ENCODE measurements at places on chromosomes 12 and 14. TPM values are rescaled to one million over a fixed set of nuclear protein-coding genes. Genes with fewer than 3 reads are reported as not detected.

Gene GALC
- total RNA-seq = 3.4 TPM

Gene KLHL33
- not detected for total RNA-seq

Gene NGB
- not detected for total RNA-seq

Gene HDAC7
- total RNA-seq = 37.2 TPM

Gene IL23A
- not detected for total RNA-seq

Gene TMPRSS12
- not detected for total RNA-seq

Gene LRCOL1
- total RNA-seq = 1.5 TPM

Gene EML5
- total RNA-seq = 1.6 TPM

Gene FAM90A1
- total RNA-seq = 0.18 TPM

Gene DNM1L
- 28.2 TPM for total RNA-seq

Gene BEGAIN
- not detected for total RNA-seq

Gene GPRC5A
- total RNA-seq = 7.7 TPM

Gene RND1
- total RNA-seq = 0.87 TPM

Gene DIO2
- total RNA-seq = 142 TPM

Gene IL31
- total RNA-seq = not detected

Gene OR2AP1
- total RNA-seq = not detected

Gene FLRT2
- 8.3 TPM for total RNA-seq

Gene FAIM2
- 0.26 TPM for total RNA-seq

Gene GTF2H3
- 22.1 TPM for total RNA-seq

Gene CCDC197
- total RNA-seq = not detected

Gene RPGRIP1
- total RNA-seq = not detected

Gene ASPG
- total RNA-seq = 69.0 TPM

Gene TMTC2
- total RNA-seq = 27.0 TPM

Gene CARMIL3
- 0.38 TPM for total RNA-seq

Gene ANKRD33
- not detected for total RNA-seq

Gene PRB4
- not detected for total RNA-seq

Gene ASIC1
- total RNA-seq = 3.4 TPM

Gene LAG3
- total RNA-seq = not detected

Gene FAM181A
- not detected for total RNA-seq

Gene LTB4R2
- 115 TPM for total RNA-seq

Gene ATF7
- total RNA-seq = 12.5 TPM

Gene MYRFL
- not detected for total RNA-seq

Gene CCDC177
- total RNA-seq = not detected

Gene DAO
- not detected for total RNA-seq

Gene SPIC
- not detected for total RNA-seq

Gene PPM1H
- not detected for total RNA-seq

Gene DPY19L2
- total RNA-seq = 7.1 TPM

Gene NKX2-1
- total RNA-seq = not detected

Gene ZNF385A
- total RNA-seq = 39.3 TPM

Gene TPPP2
- total RNA-seq = not detected

Gene EGLN3
- total RNA-seq = 21.0 TPM

All from esophagus squamous epithelium (tissue), 5 donors.